ENCODE measurements at places on chromosomes 7 and 10.

- H3K4me3 ChIP-seq, result no peak overlapping the region
- no peaks in the 10 kb centered on the region for H3K36me3 ChIP-seq
- peak overlapping the region; percentile 9 for H3K27ac ChIP-seq
- no peaks in the 10 kb centered on the region for H3K27me3 ChIP-seq
- no peak for DNase-seq
Observed at GRCh38 chr7:98305951-98306535, 24.6 kb downstream of the BRI3 start.

- peak; percentile 69 for DNase-seq
- peaks cover 17% of the 10 kb centered on the region for H3K27me3 ChIP-seq
- H3K4me3 ChIP-seq, result peak overlapping the region; percentile 94
- H3K4me1 ChIP-seq, result peaks cover 10% of the 10 kb centered on the region
- peak overlapping the region; percentile 72 for H3K27ac ChIP-seq
Observed at GRCh38 chr10:67763499-67764011, 67.6 kb upstream of the CTNNA3 start.

DNA sequence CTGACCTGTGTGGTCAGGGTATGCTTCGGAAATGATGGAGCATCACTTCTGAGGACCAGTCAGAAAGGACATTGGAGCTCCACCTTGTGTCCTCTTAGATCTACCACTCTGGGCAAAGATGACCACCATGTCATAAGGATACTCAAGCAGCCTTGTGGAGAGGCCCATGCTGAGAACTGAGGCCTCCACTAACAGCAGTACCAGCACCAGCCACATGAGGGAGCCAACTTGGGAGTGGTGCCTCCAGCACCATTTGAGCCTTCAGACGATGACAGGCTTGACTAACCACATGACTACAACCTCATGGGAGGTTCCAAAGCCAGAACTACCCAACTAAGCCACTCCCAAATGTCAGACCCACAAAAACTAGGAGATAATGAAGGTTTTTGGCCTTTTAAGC is 116.0 kb downstream of the NPTX2 start:
- peak; percentile 49 for DNase-seq
- no peak overlapping the region for H3K4me3 ChIP-seq
- no peak overlapping the region for H3K27ac ChIP-seq
- no peaks in the 10 kb centered on the region for H3K36me3 ChIP-seq
- H3K4me1 ChIP-seq, result no peaks in the 10 kb centered on the region

DNA sequence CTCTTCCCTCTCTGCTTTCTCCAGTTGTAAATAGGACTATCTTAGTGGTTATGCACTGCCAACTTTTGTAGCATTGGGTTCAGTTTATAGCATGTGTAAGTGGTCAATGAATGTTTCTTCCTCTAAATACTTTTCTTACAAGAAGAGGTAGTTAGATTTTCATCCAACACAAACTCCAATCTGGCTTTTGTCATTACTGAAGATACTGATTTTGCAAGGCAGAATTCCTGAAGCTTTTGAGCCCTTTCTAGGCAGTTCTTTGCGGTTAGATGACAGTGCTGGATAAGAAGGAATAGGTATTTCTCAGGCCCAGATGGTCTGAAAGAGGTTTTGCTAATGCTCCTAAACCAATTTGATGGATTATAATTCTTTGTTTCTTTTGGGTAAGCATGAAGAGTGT is 60.5 kb downstream of the BICC1 start:
- no peak for DNase-seq
- no peak overlapping the region for H3K4me3 ChIP-seq
- peaks cover 10% of the 10 kb centered on the region for H3K36me3 ChIP-seq
- H3K27ac ChIP-seq, result no peak overlapping the region
- H3K27me3 ChIP-seq, result no peaks in the 10 kb centered on the region

DNA sequence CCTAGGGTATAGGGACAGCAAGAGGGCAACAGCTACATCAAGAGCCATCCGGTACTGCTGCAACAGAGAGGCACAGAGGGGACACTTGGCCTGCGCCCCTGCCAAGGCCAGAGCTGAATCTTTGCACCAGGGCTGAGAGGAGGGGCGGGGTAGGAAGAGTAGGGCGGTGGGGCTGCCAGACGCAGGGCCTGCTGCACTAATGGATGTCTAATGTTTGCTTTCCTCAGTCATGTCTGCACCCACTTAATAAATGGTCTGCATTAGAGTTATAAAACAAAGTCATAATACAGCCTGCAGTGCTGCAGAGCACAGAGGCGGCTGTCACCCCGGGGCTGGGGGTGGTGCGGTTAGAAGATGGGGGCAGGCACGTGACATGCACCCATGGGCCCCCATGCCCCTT is 42.2 kb upstream of the SLC29A3 start:
- no peak for DNase-seq
- no peaks in the 10 kb centered on the region for H3K36me3 ChIP-seq
- no peak overlapping the region for H3K27ac ChIP-seq
- no peak overlapping the region for H3K4me3 ChIP-seq
- no peaks in the 10 kb centered on the region for H3K27me3 ChIP-seq

DNA sequence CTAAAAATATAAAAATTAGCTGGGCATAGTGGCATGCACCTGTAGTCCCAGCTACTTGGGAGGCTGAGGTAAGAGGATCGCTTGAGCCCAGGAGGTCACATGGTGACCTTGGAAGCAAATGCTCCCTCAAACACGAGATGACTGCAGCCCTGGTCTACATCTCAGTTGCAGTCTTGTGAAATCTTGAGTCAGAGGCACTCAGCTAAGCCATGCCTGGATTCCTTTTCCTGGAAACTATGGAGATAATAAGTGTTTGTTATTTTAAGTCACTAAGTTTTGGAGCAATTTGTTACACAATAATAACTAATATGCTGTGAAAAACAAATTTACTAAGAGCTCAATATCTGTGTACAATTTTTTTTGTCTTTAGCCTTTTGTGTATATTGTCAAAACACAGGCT is 284.3 kb upstream of the KAT6B start:
- H3K27me3 ChIP-seq, result no peaks in the 10 kb centered on the region
- peaks cover 7% of the 10 kb centered on the region for H3K4me1 ChIP-seq
- H3K36me3 ChIP-seq, result peaks cover 2% of the 10 kb centered on the region
- no peak overlapping the region for H3K4me3 ChIP-seq
- no peak for DNase-seq
- H3K27ac ChIP-seq, result no peak overlapping the region

GRCh38 chr10:2851566-2851965 is 215.8 kb upstream of the PFKP start:
- peaks cover 19% of the 10 kb centered on the region for H3K27me3 ChIP-seq
- no peak overlapping the region for H3K4me3 ChIP-seq
- no peaks in the 10 kb centered on the region for H3K36me3 ChIP-seq
- H3K4me1 ChIP-seq, result no peaks in the 10 kb centered on the region
- no peak overlapping the region for H3K27ac ChIP-seq

DNA sequence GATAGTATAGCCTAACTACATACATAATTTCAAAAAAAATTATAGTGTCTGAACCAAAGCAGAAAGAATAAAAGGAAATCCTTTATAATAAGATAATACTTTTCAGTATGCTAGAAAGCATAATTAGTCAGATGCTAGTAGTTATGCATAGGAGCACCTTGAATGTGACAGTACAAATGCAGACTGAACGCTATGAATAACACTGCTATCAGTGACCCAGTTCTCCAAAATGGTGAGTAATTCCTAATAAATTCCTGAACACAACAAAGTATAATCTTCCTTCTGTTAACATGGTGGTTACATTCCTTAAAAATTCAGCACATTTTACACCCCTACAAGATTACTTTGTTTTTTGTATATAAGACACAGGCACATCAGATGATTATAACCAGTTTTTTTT is 1.2 kb upstream of the CHPF2 start:
- H3K4me1 ChIP-seq, result peaks cover 43% of the 10 kb centered on the region
- peaks cover 3% of the 10 kb centered on the region for H3K36me3 ChIP-seq
- H3K27ac ChIP-seq, result no peak overlapping the region

GRCh38 chr7:91039033-91039432 is 225.2 kb upstream of the FZD1 start:
- peak overlapping the region; percentile 4 for H3K27ac ChIP-seq
- H3K4me1 ChIP-seq, result peaks cover 17% of the 10 kb centered on the region
- H3K4me3 ChIP-seq, result no peak overlapping the region
- no peaks in the 10 kb centered on the region for H3K27me3 ChIP-seq

DNA sequence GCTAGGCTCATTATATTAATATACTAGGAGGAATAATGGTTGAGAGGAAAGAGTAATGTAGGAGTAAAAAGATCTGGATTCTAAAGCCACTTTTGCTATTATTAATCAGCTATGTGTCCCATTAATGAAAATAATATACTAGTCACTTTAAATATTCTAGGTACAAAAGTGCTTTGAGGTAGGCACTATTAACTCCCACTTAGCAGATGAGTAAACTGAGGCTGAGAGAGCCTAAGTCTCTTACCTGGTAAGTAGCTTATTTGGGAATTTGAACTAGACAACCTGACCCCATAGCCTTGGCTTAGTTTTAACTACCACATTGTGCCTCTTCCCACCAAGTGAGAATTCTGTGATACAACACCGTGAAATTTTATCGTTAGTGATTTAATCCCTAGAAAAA is 6.0 kb downstream of the ARMC10 start:
- no peaks in the 10 kb centered on the region for H3K36me3 ChIP-seq
- H3K27ac ChIP-seq, result no peak overlapping the region
- peaks cover 5% of the 10 kb centered on the region for H3K4me1 ChIP-seq

Measured in neural crest cell (in vitro differentiated cells).